ENCODE measurements at places on chromosomes 3 and 15. TPM values are rescaled to one million over a fixed set of nuclear protein-coding genes. Genes with fewer than 3 reads are reported as not detected.

DNA sequence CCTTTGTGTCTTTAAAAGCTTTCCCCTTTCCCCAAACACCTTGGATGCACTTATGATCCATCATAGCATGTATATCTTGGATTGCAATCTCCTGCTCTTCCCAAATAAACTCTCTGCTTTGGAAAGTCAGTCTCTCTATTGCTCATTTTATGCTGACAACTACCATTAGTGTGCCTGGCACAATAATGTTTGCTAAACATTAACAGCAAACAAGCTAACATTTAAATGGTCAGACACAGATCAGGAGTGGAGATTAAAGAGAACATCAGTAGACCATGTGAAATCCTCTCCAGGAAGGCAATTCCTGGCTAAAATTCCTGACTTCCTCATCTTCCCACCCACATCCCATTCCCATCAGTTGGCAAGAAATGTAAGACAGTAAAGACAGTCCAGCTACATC is 44.3 kb upstream of the EIF1B start:
- no peak for DNase-seq

- no peak for DNase-seq
Observed at GRCh38 chr3:177615015-177615414, 417.7 kb upstream of the TBL1XR1 start.

GRCh38 chr15:56719774-56720555 is 13.3 kb downstream of the ZNF280D start:
- DNase-seq: no peak

DNA sequence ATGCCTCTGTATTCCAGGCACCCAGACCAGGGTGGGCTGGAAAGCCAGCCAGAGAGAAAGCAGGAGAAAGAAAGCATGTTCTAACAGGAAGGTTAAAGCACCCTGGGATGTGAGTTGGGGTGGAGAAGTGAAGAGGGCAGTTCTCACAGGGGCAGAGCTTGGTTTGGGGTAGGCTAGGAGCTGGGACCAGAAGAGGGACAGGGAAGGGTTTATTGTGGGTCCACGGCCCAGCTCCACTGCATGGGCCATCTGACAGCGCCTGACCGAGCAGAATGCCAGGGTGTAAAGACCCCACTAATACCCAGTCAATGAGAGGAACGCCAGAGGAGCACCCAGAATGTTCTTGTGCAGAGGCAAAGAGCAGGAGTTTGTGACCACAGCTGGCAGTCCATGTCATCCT is 27.1 kb upstream of the MAGEF1 start:
- DNase-seq: peak; percentile 28

GRCh38 chr15:48190932-48191573 is 412 bp upstream of the CTXN2 start:
- no peak for DNase-seq

GRCh38 chr3:87128006-87128405 is 99.1 kb upstream of the CHMP2B start:
- DNase-seq: no peak

DNA sequence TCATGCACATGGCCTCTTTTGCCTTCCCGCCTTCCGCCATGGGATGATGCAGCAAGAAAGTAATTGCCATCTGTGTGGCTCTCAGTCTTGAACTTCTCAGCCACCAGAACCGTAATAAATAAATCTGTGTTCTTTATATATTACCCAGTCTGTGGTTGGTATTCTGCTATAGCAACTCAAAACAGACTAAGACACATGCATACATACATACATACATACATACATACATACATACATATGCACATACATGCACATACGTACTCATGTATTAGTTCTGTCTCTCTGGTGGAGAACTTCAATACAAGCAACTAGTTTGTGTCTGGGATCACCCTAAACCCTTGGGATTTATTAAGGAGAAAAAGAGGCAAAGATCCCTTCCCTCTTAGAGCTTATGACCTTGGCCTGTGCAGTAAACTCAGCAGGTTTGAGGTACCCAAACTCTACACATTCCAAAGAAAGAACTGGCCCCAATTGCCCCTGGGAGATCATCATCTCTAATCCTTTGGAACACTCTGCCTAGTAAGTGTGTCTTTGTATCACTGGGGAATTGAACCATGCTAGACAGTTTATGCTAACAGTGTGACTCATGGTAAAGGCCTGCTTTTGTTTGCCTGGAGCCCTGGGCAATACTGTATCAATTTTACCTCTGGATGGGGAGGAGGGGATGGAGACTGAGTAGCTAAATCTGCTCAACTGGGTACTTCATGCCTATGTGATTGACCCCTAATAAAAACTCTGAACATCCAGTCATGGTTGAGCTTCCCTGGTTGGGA is 115.6 kb upstream of the LMCD1 start:
- no peak for DNase-seq

GRCh38 chr3:36394176-36394575 is 13.9 kb downstream of the STAC start:
- DNase-seq: no peak

DNA sequence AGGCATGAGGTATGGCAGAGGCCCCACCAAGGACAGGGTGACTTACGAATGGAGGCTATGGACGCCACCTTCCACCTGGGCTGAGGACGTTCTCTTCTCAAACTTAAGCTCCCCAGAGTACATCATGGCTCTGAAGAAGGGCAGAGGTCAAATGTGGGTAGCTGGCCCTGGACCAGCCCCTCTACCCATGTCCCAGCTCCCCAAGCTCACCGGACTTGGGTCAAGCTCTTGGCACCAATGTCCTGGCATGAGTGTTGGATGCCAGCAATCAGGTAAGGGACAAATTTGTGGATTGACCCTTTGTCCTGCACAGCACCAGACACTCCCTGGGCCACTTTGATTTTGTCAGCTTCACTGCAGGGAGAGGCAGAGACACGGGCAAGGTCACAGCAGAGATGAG is 2.5 kb downstream of the NDUFAF3 start:
- DNase-seq: no peak

Gene SLMAP
- total RNA-seq: 65.0 TPM

Gene CCDC13
- total RNA-seq: not detected

Gene RNF111
- 27.1 TPM for total RNA-seq

Gene CKMT1B
- total RNA-seq: 45.3 TPM

Gene CA12
- 338 TPM for total RNA-seq

Gene MESD
- 14.1 TPM for total RNA-seq

Gene CMC1
- 8.8 TPM for total RNA-seq

Gene APBA2
- total RNA-seq: 1.7 TPM

Gene RLBP1
- not detected for total RNA-seq

Gene ARHGAP31
- total RNA-seq: 15.8 TPM

Gene ZNF654
- total RNA-seq: 22.9 TPM

Gene COLQ
- total RNA-seq: 3.8 TPM

Gene ACP3
- total RNA-seq: 71.7 TPM

Gene BBS4
- 13.2 TPM for total RNA-seq

Data from suprapubic skin (tissue), 4 donors.